SJSA1 (cell line): ENCODE measurements at places on chromosomes 2 and 18.
A peak's percentile ranks its signal among the peaks of the same experiment; 100 is the strongest.

DNA sequence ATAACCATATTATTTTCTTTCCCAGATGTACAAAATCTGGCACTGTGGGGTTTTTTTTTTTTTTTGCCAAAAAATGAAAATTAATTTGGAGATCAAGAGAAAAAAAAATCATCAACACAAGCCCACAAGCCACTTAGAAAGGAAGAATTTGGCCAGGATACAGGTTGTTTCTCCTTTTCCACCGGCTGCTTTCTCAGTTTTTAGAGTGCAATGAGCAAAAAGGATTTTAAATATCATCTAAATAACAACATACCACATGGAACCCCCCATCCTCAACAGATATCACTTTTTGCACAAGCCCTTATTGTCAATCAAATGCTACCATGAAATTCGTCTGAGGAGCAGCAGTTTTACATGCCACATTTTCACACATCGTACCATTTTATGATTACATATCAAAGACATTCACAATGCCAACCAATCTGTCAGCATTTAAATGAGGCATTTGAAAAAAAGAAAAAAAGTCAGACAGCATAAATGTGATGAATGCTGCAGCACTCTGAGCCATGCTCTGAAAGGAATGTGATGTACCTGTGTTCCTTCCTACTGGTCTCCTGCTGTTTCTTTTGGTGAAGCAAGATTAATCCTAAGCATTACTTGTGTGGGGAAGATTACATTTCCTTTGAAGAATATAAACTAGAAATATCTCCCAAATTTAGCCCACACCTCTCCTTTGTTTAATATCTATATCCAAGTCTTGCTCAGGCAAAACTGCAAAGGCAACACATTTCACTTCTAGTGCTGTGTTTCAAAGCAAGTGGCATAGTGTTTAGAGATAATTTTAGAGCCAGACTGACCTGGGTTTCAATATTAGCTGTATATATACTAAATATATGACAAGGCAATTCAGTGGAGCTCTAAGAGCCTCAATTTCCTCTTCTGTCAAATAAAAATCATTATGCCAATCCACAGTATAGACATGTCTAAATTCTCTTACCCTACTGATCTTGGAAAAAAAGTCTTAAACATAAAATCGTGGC is 391.3 kb downstream of the CMPK2 start:
- no peak for DNase-seq

DNA sequence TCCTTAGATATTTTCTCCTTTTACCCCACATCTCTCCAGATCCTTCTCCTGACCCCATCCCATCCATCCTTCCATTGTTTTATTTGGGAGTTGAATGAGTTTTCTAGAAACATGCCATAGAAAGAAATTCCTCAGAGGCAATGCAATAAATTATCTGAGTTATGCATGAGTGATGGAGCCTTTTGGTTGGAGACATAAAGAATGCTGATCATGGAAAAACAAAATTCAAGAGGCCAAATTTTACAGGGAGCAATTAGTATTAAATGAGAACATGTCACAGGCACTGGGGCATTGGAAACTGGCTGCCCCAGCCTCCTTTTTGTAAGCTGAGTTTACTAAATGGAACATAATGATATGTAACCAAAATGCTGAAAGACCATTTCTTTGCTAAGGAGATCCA is 74.2 kb upstream of the LCLAT1 start:
- no peak for DNase-seq

- DNase-seq, result peak; percentile 81
These were observed 35.2 kb upstream of the KLF11 start for GRCh38 chr2:10007921-10008808.

GRCh38 chr18:34807106-34807796 is 97.2 kb downstream of the DTNA start:
- DNase-seq, result no peak

- DNase-seq, result peak; percentile 20
These were observed 39.4 kb downstream of the SCTR start for GRCh38 chr2:119484834-119485233.

DNA sequence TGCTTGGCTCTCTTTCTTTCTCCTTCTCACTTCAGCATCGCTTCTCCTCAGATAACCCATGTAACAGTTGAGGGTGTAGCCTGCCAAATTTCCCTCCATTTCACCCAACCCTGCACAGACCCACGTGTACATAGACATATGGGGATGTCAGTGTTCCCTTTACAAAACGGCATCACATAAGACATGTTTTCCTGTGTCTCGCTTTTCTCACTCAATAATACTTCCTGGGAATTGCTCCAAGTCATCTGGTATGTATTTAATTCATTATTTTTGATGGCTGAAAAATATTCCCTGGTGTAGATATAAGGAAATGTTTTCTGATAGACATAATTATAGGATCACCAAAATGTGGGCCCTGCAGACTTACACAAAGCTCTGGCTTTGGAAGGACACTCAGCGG is 176.8 kb downstream of the LOXHD1 start:
- DNase-seq, result no peak

- no peak for DNase-seq
These were observed 1389.7 kb downstream of the DSC3 start for GRCh38 chr18:29652797-29653196.

DNA sequence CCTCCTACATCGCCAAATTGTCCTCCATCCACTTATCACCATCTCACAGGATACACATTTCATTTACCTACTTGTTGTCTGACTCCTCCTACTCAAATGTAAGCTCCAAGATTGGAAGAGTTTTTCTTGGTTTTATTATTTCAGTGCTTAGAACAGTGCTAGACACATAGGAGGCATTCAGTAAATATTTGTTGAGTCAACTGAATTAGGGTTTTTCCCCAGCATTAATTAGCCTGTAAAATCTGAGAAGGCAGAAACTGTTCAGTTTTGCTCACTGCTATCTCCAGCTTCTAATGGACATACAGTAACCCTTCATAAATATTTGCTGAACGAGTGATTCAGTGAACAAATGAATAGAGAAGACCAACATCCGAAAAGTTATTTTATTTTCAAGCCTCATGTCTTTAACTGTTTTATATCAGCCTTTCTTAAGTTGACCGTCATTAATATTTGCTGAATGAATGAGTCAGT is 800 bp downstream of the TTC21B start:
- DNase-seq, result peak; percentile 29

- peak; percentile 16 for DNase-seq
These were observed 128.7 kb upstream of the L3MBTL4 start for GRCh38 chr18:6543330-6543908.

DNA sequence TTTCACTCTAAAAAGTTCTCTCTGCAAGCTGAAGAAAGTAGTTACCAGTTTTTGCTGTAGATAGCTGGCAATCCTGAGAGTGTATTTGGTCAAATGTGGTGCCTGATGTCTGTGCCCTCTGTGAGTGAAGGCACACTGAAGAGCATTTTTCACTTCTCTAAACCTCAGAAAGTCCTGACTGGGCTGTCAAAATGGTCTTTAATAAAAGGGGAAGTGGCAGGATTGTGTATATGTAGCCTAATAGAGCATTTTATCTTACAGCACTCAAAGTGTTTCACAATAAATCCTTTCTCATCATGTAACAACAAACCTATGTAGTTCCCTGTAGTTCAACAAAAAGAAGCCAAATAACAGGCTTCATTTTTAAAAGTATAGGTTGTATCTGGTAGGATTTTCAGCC is 1552.3 kb upstream of the SLC39A10 start:
- no peak for DNase-seq

- DNase-seq, result no peak
These were observed 64.7 kb upstream of the ST3GAL5 start for GRCh38 chr2:85953476-85953875.

GRCh38 chr2:23708771-23709170 is 218.2 kb downstream of the ATAD2B start:
- no peak for DNase-seq

DNA sequence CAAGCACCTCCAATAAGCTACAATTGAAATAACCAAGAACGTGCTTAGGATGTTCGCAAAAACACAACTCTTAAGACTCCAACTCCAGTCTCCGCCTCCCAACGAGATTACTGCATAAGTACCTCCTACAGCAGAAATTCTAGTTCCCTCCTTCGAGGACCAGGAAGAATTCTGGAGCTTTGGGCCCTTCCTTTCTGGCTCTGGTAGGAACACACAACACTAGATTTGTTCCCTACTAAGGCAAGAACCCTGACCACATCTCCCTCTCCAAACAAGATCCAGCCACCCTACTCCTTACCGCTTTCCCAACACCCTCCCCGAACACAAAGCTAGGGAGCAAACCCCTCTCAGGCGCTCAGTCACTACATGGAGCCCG is 721 bp downstream of the ADAM17 start:
- DNase-seq, result peak; percentile 48

GRCh38 chr2:139033300-139033699 is 253.1 kb upstream of the NXPH2 start:
- peak; percentile 45 for DNase-seq

GRCh38 chr2:177466337-177467195 is 74.0 kb downstream of the AGPS start:
- DNase-seq, result no peak

DNA sequence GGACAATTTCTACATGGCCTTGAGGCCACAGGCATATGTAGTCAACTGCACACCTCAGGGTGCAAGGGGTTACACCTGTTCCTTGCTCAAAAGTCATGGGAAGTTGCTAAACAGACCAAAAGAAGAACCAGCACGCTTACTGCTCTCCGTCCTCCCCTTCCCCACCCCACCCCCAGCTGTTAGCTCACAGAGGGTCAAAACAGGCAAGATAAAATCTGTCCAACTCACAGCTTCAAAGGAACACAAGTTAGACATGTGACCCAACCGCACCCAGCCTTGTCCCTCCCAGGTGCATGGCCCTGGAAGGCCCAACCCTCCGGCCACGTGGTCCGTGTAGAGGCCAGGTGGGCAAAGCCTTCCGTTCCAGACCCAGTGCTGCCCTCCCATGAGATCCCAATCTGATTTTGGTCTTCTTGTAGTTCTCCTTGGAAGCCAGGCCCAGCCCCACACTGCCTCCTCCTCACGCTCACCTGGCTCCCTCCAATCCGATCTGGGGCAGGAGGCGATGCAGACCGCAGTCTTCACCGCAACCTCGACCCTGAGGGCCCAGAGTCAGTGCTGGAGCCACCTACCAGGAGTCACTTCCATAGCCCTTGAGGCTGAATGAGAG is 14.5 kb upstream of the ASPRV1 start:
- no peak for DNase-seq

- DNase-seq, result no peak
These were observed 499.7 kb downstream of the BCL11A start for GRCh38 chr2:60053791-60054190.

GRCh38 chr18:45212181-45213039 is 402.9 kb upstream of the SLC14A2 start:
- DNase-seq, result peak; percentile 83

GRCh38 chr2:221851531-221852045 is 279.5 kb upstream of the EPHA4 start:
- no peak for DNase-seq

DNA sequence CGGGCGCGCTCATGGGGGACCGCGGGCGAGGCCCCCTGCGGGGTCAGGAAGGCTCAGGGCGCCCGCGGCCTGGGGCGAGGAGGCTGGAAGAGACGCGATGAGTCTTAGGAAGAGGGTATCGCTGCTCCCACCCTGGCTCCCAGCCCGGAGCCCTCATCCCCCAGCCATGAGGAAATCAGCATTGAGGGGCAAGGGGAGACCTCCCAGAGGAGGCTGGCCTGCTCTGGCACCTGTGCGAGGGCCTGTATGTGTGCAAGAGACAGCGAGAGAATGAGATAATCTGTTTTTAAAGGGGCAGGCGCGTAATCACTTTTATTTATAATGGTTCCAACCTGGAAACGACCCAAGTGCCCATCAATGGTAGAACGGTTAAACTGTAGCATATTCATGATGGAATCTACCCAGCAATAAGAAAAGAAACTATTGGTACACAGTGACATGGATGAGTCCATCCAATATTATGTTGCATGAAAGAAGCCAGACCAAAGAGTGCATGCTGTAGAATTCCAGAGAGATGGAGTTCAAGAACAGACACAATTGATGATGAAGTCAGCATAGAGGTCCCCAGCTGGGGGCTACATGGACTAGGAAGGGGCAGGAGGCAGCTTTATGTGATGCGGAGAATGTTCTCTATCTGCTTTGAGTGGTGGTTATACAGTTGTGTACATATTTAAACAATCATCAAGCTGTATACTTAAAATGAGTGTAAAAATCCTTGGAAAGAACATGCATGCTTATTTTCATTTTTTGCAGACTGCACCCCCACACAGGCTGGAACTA is 14.4 kb downstream of the FBXO41 start:
- DNase-seq, result no peak

DNA sequence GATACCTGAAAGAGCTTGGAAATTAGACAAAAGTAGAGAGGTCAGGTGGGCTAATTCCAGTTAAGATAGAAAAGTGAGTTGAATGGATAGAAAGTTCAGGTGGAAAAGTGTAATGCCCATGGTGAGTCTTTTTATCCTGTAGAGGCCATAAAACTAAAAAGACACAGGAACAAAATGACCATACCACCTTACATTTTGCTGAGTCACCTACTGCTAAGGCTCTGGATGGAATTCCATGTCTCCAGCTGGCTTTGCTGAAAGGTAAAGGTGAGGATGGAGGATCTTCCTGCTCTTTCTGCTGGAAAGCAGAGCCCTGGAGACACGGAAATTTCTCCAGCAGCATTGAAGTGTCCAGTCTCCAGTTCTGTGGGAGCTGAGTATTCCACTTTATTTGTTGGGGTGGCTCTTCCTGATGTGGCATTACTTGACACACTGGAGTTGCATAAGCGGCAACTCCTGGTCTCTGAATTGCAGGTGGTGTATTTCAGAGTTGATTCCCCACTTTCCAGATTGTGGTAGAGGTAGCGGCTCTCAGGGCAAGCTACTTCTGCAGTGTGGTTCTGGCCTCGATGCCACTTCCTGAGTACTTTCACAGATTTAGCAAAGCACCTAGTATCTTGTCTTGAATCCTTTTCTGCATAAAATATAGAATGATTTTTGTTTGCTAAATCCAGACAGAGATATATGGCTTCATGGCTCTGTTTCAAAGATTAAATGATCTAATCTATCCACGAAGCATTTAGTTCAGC is 10.7 kb downstream of the IL1RL2 start:
- DNase-seq, result no peak

GRCh38 chr2:45013229-45014015 is 4.2 kb upstream of the SIX2 start:
- DNase-seq, result no peak

GRCh38 chr2:222876947-222877346 is 16.1 kb downstream of the ACSL3 start:
- no peak for DNase-seq

- DNase-seq, result no peak
These were observed 89.8 kb downstream of the LDLRAD4 start for GRCh38 chr18:13308369-13308768.

GRCh38 chr2:19751631-19752030 is 150.2 kb downstream of the TTC32 start:
- DNase-seq, result no peak
